ENCODE measurements at places on chromosomes 2 and 18.

DNA sequence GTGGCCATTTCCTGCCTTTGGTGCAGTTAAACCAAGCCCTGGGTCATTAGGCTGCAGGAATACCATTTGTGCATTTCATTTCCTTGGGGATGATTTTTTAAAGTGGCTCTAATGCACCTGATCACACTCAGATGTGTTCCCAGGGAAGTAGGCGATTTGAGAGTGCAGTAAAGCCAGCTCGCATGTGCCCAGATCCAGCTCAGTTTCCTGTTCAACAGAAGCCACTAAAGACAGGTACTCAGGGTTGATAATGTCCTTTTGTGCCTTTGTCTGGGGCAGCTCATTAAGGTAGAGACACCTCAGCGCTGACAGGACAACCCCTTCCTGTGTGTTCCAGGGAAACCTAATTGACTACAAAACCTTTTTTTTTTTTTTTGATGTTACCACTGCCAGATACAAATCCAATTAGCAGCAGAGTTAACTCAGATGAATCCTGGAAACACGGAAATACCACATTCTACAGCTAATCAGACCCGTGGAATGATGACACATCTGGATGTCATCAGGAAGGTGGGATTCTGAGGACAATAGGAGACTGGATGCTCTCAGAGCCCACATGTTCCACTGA is 15.2 kb upstream of the CHRNA1 start:
- H3K4me1 ChIP-seq = peaks cover 56% of the 10 kb centered on the region
- H3K27me3 ChIP-seq = no peaks in the 10 kb centered on the region
- peak overlapping the region; percentile 52 for H3K4me3 ChIP-seq
- H3K27ac ChIP-seq = peak overlapping the region; percentile 99
- H3K36me3 ChIP-seq = no peaks in the 10 kb centered on the region
- no peak for DNase-seq

- no peaks in the 10 kb centered on the region for H3K27me3 ChIP-seq
- DNase-seq = no peak
- peak overlapping the region; percentile 11 for H3K27ac ChIP-seq
- peak overlapping the region; percentile 37 for H3K4me3 ChIP-seq
Measured at GRCh38 chr2:85564144-85564563, 2.9 kb upstream of the GGCX start.

DNA sequence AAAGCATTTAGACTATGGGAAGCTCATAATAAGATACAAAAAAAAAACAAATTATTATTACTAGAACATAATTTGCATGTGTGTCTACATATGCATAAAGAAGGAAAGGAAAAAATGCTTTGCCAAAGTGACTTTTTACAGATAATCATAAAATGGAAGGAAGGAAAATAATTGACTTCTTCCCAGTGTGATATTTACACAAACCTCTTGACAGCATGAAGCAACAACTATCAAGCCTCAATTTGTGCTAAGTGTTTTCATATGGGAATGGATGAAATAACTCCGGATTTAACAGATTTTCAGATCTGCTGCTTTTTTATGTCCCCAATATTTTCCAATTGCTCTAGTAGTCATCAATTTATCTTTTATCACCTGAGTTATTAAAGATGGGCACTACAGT is 275.9 kb upstream of the REG3G start:
- H3K27ac ChIP-seq = no peak overlapping the region
- H3K4me1 ChIP-seq = no peaks in the 10 kb centered on the region

- no peak overlapping the region for H3K27ac ChIP-seq
- DNase-seq = no peak
- H3K4me1 ChIP-seq = peaks cover 2% of the 10 kb centered on the region
- peaks cover 54% of the 10 kb centered on the region for H3K27me3 ChIP-seq
- H3K36me3 ChIP-seq = no peaks in the 10 kb centered on the region
- no peak overlapping the region for H3K4me3 ChIP-seq
Measured at GRCh38 chr2:68645523-68645922, 2.1 kb downstream of the PROKR1 start.

GRCh38 chr2:8103085-8103708 is 578.7 kb upstream of the ID2 start:
- H3K36me3 ChIP-seq = no peaks in the 10 kb centered on the region
- no peak for DNase-seq
- H3K27ac ChIP-seq = no peak overlapping the region

- H3K27ac ChIP-seq = no peak overlapping the region
- no peak for DNase-seq
- no peak overlapping the region for H3K4me3 ChIP-seq
- peaks cover 2% of the 10 kb centered on the region for H3K36me3 ChIP-seq
- peaks cover 24% of the 10 kb centered on the region for H3K4me1 ChIP-seq
Measured at GRCh38 chr2:233235977-233236376, 15.5 kb upstream of the ATG16L1 start.

DNA sequence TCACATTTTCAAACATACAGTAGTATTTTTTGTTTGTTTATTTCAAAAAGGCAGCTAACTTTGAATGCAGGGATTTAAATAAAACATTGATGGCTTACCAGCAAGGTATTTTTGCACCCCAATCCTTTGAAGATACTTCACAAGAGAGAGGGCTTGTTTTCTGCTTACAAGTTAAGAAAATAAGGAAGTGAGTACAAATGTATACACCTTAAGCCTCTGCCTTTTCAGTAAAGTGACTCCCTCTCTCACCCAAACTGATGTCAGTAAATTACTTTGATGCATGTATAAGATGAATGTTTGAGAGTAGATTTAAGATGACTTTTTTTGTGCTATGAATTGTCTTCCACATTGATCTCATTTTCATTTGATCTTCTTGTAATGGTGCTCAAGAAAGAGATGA is 820.0 kb downstream of the CPS1 start:
- no peak overlapping the region for H3K4me3 ChIP-seq
- DNase-seq = no peak
- no peak overlapping the region for H3K27ac ChIP-seq
- H3K36me3 ChIP-seq = no peaks in the 10 kb centered on the region
- H3K27me3 ChIP-seq = no peaks in the 10 kb centered on the region

DNA sequence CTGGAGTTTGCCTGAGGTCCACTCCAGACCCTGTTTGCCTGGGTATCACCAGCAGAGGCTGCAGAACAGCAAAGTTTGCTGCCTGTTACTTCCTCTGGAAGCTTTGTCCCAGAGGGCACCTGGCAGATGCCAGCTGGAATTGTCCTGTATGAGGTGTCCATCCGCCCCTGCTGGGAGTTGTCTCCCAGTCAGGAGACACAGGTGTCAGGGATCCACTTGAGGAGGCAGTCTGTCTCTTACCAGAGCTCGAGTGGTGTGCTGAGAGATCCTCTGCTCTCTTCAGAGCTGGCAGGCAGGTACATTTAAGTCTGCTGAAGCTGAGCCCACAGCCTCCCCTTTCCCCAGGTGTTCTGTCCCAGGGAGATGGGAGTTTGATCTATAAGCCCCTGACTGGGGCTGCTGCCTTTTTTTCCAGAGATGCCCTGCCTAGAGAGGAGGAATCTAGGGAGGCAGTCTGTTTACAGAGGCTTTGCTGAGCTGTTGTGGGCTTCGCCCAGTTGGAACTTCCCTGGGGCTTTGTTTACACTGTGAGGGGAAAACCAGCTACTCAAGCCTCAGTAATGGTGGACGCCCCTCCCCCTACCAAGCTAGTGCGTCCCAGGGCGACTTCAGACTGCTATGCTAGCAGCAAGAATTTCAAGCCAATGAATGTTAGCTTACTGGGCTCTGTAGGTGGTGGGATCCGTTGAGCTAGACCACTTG is 34.7 kb downstream of the TFPI start:
- H3K27ac ChIP-seq = no peak overlapping the region
- no peaks in the 10 kb centered on the region for H3K27me3 ChIP-seq
- no peak for DNase-seq
- no peaks in the 10 kb centered on the region for H3K36me3 ChIP-seq
- H3K4me1 ChIP-seq = no peaks in the 10 kb centered on the region

- no peak overlapping the region for H3K4me3 ChIP-seq
- H3K27ac ChIP-seq = no peak overlapping the region
- H3K4me1 ChIP-seq = no peaks in the 10 kb centered on the region
Measured at GRCh38 chr2:137748533-137748932, 215.7 kb upstream of the HNMT start.

- H3K27me3 ChIP-seq = no peaks in the 10 kb centered on the region
- H3K4me1 ChIP-seq = no peaks in the 10 kb centered on the region
- no peaks in the 10 kb centered on the region for H3K36me3 ChIP-seq
- DNase-seq = no peak
- H3K27ac ChIP-seq = no peak overlapping the region
Measured at GRCh38 chr18:9766076-9766481, 58.0 kb downstream of the RAB31 start.

DNA sequence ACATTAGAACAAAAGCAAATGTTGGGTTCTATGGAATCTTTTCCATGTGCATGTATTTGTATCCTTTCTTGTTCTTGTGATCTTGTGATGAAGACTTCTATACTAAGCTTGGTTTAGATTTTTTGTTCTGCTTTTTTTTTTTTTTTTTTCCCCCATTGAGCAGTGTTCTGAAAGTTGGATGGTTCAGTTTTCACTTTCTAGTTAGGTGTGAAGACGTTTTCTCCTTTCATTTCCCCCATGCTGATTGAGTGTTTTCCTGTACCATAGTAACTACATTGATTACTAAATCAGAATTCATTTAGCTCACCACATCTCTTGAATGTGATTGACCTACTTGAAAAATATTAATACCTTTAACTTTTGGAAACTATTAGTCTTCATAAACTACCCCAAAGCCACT is 34.1 kb downstream of the NOP58 start:
- no peak overlapping the region for H3K4me3 ChIP-seq
- peaks cover 12% of the 10 kb centered on the region for H3K36me3 ChIP-seq
- H3K27ac ChIP-seq = peak overlapping the region; percentile 21
- H3K4me1 ChIP-seq = peaks cover 2% of the 10 kb centered on the region
- H3K27me3 ChIP-seq = no peaks in the 10 kb centered on the region
- DNase-seq = no peak

DNA sequence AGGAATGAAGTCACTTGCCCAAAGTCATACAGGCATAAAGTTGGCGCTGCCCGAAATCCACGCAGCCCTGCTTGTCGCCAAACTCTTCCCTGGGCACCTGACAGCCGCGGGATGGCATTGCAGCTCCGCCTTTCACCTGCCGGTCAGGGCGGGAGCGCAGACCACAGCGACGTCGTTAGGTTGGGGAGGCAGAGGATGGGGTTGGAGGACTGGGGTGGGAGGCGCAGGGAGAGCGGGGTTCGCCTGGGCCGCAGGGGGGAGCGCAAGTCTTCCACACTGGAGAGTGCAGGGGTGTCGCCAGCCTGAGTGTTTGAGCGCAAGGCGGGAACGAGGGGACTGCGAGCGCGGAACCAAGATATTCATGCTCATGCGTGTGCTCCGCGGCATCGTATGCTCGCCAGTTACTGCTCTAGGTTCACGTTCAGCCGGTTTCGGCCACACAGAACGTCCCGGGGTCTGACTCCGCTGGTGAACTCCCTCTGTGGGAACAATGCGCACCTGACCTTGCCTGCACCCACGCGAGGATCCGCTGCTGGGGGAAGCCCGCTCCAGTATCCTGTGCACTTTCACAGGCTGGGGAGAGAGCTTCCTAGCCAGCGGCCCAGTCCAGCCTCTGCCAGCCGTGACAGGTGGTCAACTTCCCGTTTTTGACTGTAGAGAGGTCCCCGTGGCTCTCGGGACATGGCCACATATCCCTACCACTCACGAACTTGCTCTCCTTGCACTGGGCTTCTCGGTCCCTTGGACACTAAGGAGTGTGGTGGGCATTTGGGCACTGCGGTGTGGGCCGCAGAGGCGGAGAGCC is 767 bp upstream of the NPPC start:
- DNase-seq = no peak
- no peaks in the 10 kb centered on the region for H3K36me3 ChIP-seq
- peaks cover 14% of the 10 kb centered on the region for H3K4me1 ChIP-seq
- H3K4me3 ChIP-seq = peak overlapping the region; percentile 69

GRCh38 chr2:150280231-150280630 is 207.2 kb downstream of the RND3 start:
- no peak overlapping the region for H3K27ac ChIP-seq
- no peaks in the 10 kb centered on the region for H3K27me3 ChIP-seq
- no peak for DNase-seq
- no peaks in the 10 kb centered on the region for H3K4me1 ChIP-seq

GRCh38 chr2:42098571-42099437 is 51.0 kb downstream of the PKDCC start:
- peaks cover 2% of the 10 kb centered on the region for H3K36me3 ChIP-seq
- no peak for DNase-seq
- H3K27me3 ChIP-seq = no peaks in the 10 kb centered on the region

DNA sequence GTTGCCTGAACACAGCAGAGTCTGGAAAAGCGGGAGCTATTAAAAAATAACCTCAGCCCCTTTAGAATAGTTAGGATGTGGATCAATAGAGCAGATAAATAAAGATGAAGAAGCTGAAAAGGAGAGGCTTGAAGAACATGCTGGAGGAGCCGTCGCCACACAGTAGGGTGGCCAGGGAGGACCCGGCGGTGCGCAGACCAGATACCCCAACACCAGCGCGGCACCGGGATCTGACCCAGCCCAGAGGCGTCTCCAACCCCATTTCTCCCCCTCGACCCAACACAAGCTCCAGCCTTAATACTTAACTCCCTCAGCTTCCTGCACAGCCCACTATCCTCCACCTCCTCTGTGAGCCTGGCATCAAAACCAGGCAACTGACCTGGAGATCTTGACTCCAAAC is 16.0 kb downstream of the CYB5A start:
- H3K4me1 ChIP-seq = peaks cover 6% of the 10 kb centered on the region
- no peaks in the 10 kb centered on the region for H3K27me3 ChIP-seq
- H3K4me3 ChIP-seq = no peak overlapping the region
- no peaks in the 10 kb centered on the region for H3K36me3 ChIP-seq
- H3K27ac ChIP-seq = no peak overlapping the region

DNA sequence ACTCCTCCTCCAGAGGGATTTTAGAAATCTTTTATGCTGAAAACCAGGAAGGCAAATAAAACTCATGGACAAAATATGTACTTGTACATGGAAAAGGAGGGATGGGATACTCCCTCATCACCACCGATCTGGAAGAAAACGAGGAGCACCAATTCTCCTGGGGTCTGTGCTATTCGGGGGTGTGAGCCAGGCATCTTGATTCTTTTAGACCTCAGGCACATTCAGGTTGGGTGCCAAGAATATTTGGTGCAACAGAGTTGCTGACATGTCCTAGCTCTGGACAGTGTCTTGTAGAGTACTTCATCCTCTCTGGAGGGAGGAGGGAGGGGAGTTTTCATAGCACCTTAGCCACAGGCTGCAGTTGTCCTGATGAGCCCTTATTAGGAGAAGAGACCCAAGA is 163.0 kb downstream of the PRKCE start:
- no peak overlapping the region for H3K4me3 ChIP-seq
- no peak overlapping the region for H3K27ac ChIP-seq
- no peak for DNase-seq
- H3K36me3 ChIP-seq = no peaks in the 10 kb centered on the region
- no peaks in the 10 kb centered on the region for H3K27me3 ChIP-seq

DNA sequence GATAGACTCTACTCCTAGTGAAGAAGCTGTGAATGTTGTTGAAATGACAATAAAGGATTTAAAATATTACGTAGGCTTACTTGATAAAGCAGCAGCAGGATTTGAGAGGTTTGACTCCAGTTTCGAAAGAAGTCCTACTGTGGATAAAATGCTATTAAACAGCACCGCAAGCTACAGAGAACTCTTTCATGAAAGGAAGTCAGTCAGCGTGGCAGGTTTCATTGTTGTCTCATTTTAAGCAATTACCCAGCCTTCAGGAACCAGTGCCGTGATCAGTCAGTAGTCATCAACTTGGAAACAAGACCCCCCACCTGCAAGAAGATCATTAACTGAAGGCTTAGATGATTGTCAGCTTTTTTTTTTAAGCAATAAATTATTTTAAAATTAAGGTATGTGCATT is 14.0 kb downstream of the USP14 start:
- H3K4me1 ChIP-seq = peaks cover 13% of the 10 kb centered on the region
- no peak overlapping the region for H3K27ac ChIP-seq
- no peak overlapping the region for H3K4me3 ChIP-seq
- no peak for DNase-seq
- H3K36me3 ChIP-seq = peaks cover 12% of the 10 kb centered on the region
- H3K27me3 ChIP-seq = no peaks in the 10 kb centered on the region

- no peak for DNase-seq
- H3K4me3 ChIP-seq = no peak overlapping the region
- peaks cover 3% of the 10 kb centered on the region for H3K27me3 ChIP-seq
- H3K27ac ChIP-seq = no peak overlapping the region
Measured at GRCh38 chr2:8588831-8589191, 93.0 kb upstream of the ID2 start.
